Activated T-cell treated with anti-CD3 and anti-CD28 coated beads, Interleukin-2, amount 50 U/mL, for 4 hours (primary cell): ENCODE measurements at places on chromosomes 3 and 15. TPM values are rescaled to one million over a fixed set of nuclear protein-coding genes. Genes with fewer than 3 reads are reported as not detected.
A peak's percentile ranks its signal among the peaks of the same experiment; 100 is the strongest.

DNA sequence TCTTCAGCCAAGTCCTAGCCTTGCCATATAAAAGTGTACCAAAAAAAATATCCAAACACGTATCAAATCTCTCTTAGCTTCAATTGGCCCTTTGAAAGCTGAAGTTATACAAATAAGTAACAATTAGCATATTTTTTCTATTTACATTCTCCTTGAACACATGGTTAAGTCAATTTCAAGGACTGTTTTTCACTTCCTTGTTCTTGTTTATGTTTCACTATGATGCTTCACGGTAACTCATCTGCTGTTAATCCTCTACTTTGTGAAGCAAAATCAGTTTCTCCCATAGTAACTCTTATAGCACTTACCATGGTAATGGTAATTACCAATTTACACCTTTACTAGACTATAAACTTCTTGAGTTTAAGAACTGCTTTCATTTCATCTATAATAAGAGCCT is 10.6 kb upstream of the SPRED1 start:
- no peak for DNase-seq

- no peak for DNase-seq
Observed at GRCh38 chr3:177320765-177321247, 123.5 kb upstream of the TBL1XR1 start.

DNA sequence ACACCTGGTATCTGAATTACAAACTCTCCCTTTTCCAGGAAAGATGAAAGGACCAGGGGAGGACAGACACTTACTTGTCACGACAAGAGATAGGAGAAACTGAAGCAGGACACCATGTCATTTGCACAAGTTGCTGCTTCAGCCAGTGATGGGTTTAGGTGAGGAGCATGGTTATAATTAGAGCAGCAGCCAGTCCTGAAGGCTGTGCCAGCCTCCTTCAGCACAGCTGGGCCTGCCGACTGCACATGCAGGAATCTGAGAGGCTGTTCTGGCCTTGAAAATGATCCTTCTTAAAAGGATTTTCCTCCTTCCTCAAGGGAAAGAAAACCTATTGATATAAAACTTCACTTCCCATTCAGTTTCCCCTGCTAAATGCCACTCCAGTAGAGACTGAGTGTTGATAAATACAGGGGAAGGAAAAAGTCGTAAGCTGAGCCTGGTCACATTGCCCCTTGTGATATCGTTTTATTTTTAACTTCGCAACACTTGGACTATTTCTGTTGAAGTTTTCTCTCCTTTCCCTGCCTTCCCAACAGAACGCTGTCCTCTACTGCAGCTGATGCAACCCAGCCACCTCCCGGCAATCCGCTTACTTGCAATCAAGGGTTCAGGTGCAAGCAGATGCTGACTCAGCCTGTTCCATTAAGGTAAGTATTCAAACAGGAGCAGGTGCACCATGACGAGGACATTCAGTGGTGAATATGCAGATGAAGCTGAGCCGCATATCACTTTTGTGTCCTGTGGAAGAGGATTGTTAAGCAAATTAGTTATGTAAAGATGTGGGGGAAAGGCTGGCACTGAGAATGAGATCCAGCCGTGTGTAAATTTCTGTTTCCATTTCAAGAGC is at the start of gene FBXO40:
FBXO40 (plus strand) TSS at position 524 of the 847 bp plus-strand sequence. CDS start 27,197 bp downstream, outside the sequence.
- DNase-seq: no peak

- peak; percentile 21 for DNase-seq
Observed at GRCh38 chr3:50226888-50227389, 9.1 kb upstream of the GNAI2 start.

- DNase-seq: no peak
Observed at GRCh38 chr3:120767106-120767505, 24.6 kb downstream of the GTF2E1 start.

- no peak for DNase-seq
Observed at GRCh38 chr3:196270499-196270898, 17.0 kb downstream of the PCYT1A start.

Gene HEXA
- 50.7 TPM for total RNA-seq

GRCh38 chr3:121951291-121951919 is 57.2 kb downstream of the SLC15A2 start:
- no peak for DNase-seq

Gene AQP9
- total RNA-seq: 0.26 TPM
